ENCODE measurements at places on chromosomes 11 and 22.

DNA sequence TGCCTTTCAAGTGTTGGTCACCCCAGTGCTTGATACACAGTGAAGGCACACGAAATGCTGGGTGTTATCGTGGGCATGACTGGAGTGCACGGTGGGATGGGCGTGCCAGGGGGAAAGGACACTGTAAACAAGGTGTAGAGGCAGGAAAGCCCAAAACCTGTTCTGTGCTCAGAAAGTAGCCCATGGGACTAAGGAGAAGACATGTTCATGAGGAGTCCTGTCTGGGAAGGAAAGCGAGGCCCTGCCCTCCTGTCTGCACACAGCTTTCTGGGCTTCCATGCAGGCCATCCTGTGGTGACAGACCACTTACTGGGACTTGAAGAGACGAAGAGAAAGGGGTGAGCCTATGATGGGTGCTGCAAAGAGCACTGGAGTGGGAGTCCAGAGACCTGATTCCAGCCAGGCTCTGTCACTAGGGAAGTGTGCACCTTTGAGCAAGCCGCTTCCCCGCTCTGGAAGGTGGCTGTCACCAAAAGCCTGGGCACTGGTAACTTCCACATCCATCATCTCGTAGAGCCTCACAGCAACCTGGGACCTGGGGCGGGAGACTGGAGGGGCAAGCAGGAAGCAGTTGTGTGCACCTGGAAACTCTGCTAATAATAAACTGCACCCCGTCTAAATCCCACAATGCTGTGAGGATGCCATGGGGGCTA, 846 bp upstream of the POU2F3 start:
- no peak for DNase-seq

DNA sequence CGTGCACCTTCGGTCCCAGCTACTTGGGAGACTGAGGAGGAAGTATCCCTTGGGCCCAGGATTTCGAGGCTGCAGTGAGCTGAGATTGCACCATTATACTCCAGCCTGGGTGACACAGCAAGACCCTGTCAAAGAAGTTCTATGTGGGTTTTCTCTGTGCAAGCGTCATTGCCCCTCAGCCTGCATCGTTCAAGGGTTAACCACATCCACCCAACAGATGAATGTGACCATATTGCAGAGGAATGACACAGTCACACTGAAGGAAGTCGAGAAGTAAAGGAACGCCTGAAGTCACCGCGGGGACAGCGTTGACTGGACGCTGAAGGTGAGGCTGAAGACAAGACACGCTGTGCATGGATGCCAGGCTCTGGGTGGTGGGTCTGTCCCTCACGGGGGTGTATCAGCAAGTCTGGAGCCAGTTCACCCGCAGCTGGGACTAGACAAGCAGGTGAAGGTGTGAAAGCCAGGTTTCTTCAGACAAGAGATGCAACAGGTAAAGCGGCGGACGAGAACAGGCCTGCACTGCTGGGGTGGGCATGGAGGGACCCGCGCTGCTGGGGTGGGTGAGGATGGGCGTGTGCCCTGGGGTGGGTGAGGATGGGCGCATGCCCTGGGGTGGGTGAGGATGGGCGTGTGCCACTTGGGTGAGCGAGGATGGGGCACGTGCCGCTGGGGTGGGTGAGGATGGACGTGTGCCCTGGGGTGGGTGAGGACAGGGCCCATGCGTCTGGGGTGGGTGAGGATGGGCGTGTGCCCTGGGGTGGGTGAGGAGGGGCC, 36.5 kb upstream of the TOLLIP start:
- DNase-seq = no peak

DNA sequence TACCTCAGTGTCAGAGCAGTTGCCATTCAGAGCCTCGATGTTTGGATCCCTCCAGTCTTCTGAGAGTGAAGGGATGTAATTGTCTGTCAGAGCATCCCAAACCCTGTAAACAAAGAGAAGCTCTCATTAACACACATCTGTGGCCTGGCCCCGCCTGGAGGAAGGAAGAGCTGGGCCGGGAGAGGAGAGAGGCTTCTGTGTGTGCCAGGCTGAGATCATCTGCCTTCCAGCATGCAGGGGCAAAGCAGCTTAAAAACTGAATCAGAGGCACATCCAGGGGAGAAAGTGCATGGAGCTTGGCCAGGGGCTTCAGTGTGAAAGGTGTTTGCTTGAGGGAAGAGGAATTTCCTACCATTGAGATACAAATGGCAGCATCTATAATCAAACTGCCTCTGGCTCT, 14.5 kb downstream of the FEZ1 start:
- no peak for DNase-seq

GRCh38 chr11:73241300-73241699, 23.2 kb downstream of the P2RY2 start:
- DNase-seq = no peak

DNA sequence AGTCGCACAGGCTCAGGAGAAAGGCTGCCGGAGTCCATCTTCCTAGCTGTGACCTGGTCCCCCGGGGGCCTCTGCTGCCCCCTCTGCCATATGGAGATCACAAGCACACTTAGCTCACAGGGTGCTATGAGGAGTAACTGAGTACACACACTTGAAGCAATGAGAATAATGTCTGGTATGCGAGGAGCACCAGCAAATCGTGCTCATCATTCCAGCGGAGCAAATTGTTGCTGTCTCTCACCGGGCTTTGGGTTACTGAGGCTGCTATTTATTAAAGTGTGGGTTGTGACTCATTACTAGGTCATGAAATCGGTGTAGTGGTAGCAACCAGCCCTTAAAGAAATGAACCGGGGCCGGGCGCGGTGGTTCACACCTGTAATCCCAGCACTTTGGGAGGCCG, 48.1 kb upstream of the EIF3D start:
- DNase-seq = peak; percentile 92

DNA sequence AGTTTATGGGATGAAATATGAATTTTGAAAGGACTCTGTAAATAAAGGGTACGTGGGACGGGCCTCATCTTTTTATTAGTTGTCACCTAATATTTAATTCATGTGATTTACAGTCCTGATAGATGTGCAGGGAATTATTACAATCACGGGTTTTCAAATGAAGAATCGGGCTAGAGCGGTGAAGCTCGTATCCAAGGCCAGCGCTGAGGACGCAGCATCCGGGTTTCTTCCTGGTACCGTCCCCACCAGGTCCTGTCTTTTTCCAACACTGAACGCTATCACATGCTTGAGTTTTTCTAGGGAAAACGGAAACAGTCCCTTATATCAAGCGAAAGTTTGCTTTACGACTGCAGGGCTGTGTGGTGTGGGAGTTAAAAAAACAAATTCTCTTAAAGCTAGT, 787 bp downstream of the SMDT1 start:
- DNase-seq = peak; percentile 37

DNA sequence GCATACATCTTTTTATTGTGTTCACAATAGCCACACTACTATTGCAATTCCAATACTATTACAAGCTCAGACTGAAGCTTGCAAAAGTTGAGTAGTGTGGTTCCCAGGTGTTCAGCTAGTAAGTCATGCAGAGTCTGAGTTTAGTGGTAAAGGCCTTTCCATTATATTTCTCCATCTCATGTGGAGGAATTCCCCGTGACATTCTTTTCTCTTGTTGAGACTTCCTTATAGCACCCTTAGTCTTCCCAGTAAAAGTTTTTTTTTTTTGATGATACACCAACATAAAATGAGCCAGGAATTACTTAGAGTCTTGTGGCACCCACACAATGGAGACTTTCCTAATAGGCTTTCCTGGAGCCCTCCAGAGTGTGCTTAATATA, 110.8 kb downstream of the UVRAG start:
- DNase-seq = no peak

DNA sequence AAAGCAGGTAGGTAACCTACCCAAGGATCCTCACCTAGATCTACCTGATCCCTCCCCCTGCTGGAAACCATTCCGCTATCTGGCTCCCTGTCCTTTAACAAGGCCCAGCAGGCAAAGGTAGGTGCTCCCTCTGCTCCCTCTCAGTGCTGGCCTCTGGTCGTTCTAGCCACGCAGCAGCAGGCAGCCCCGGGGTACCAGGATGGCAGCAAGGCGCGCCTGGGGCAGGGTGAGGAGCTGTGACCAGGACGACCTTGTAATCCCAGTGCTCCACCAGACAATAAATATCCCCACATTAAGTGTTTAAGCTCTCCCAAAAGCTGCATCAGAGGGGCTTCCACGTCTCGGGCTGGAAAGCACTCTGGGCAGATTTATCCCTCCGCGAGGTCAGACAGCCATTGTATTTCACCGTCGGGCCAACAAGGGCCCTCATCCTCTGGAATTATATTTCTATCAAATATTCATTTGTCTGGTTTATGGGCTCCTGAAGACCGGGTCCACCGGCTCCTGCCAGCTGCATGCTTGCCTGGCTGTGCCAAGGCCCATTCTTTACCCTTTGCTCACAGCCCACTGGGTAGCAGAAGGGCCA, 81.3 kb downstream of the CHST1 start:
- DNase-seq = no peak

- DNase-seq = no peak
Measured at GRCh38 chr11:46800177-46800576, 45.9 kb downstream of the CKAP5 start.

DNA sequence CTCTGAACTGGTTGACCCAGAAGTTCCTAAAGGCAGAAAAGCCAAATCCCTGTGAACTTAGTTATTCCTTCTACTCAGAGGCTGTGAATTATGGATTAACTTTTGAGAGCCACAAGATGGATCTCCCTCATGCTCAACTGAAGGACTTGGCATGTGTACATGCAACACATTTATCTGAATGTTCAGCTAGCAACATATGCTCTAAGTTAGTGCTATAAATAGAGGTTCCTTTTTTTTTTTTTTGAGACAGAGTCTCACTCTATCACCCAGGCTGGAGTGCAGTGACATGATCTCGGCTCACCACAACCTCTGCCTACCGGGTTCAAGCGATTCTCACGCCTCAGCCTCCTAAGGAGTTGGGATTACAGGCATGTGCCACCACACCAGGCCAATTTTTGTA, 40.1 kb downstream of the EIF4ENIF1 start:
- no peak for DNase-seq

- DNase-seq = no peak
Measured at GRCh38 chr22:42207918-42208317, 62.5 kb downstream of the TCF20 start.

DNA sequence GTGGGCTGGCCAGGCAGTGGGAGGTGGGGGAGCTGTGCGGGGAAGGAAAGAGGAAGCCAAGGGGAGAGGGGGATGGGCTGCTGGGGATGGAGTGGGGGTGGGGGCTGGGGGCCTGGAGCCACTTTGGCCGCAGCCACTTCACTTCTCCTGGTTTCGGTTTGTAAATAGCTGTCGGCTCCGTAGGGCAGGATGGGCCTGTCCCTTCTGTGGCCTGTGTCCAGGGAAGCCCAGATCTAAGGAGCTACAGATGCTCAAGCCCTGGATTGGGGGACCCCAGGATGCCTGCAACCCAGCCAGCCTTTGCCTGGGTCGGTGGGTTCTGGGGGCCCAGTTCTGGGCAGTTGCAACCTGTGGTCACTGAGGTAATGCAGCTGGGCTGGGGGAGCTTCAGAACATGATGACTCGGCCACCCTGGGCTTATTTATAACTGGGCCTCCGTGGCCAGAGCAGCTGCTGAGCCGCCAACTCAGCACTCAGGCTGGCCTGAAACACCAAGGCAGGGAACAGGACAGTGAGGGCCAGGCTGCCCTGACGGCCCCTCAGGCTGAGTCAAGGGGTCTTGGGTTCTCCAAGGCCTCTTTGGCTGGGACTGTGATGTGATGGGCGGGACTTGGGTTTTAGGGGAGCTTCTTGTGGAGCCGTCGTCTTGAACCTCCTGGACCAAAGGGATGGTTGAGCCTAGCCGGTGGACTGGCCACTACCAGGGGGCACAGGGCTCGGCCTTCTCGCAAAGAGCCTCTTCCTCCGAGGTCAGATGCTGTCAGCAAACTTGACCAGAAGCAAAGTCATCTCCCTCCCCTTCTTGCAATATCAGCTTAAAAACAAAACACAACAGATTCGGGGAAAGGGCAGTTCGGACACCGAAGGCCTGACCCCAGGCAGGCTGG, 15.0 kb upstream of the SLC39A13 start:
- DNase-seq = peak; percentile 60

All from GM03348 (cell line).